ENCODE measurements at places on chromosomes 3 and 15. TPM values are rescaled to one million over a fixed set of nuclear protein-coding genes. Genes with fewer than 3 reads are reported as not detected.

NR1I2 gene
- total RNA-seq, result not detected

GRCh38 chr3:58520403-58521335 lies 16.3 kb downstream of the ACOX2 start:
- DNase-seq, result no peak

GRCh38 chr3:11379238-11379823 lies 107.1 kb downstream of the ATG7 start:
- peak; percentile 59 for DNase-seq

GRCh38 chr3:51357856-51358255 lies 27.2 kb upstream of the MANF start:
- no peak for DNase-seq

- peak; percentile 58 for DNase-seq
Measured at GRCh38 chr3:119352863-119353527, 58.8 kb downstream of the ARHGAP31 start.

DNA sequence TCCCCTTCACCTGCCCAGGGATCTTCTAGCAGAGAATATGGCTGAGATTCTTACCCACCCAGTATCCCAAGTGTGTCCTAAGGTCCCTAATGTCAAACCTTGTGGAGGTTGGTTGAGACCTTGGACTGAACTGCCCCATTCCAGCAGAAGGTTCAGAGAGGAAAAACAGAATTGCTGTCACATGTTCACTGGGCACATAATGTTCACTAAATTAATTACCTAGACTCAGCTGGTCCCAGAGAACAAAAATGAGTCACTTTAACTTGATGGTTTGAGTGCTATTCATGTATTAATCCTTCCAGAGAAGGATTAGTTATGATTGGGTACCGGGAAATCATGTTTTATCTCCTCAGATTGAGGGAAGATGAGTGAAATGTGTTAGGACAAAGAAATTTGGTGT lies 171.3 kb upstream of the GADL1 start:
- DNase-seq, result no peak

GRCh38 chr3:16516695-16517481 lies 3.4 kb upstream of the RFTN1 start:
- DNase-seq, result peak; percentile 57

- DNase-seq, result no peak
Measured at GRCh38 chr3:24167429-24167828, 222.3 kb downstream of the NR1D2 start.

DNA sequence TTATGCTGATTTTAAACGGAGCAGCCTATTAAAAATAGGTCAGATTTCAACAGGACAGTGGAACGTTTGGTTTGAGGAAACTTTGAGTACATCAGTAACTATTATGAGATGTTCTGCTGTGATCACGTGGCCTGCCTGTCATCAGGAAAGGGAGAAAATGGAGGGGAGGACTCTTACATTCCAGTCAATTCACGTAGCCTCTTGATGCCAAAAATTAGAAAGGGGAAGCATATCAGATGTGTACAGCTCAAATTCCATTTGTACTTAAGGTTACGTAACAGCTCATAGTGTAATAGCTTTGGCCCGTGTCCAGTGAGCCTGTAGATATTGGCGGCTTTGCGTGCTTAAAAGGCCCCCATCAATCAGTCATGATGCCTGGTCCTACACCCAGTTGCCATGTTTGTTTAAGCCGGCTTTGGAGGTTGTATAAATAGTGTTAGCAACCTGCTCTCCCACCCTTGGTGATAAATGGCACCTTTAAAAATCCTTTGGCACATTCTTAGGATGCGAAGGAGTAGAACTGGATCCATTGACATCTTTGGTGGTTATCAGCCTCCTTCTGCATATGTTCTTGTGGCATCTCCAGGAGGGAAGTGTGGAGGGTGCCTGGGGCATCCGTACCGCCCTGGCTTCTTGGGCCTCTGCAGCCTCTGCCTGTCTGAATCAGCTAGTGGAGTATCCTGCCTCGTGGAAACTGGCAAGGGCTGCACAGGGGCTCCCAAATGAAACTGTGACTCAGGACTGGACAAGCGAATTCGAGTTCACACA lies 163.9 kb downstream of the THSD4 start:
- peak; percentile 97 for DNase-seq

GRCh38 chr3:172167892-172168648 lies 128.7 kb downstream of the FNDC3B start:
- no peak for DNase-seq

GRCh38 chr3:158159714-158160113 lies 49.8 kb downstream of the RSRC1 start:
- no peak for DNase-seq
